Body of pancreas (tissue), 4 donors: ENCODE measurements at places on chromosomes 12 and 14.

DNA sequence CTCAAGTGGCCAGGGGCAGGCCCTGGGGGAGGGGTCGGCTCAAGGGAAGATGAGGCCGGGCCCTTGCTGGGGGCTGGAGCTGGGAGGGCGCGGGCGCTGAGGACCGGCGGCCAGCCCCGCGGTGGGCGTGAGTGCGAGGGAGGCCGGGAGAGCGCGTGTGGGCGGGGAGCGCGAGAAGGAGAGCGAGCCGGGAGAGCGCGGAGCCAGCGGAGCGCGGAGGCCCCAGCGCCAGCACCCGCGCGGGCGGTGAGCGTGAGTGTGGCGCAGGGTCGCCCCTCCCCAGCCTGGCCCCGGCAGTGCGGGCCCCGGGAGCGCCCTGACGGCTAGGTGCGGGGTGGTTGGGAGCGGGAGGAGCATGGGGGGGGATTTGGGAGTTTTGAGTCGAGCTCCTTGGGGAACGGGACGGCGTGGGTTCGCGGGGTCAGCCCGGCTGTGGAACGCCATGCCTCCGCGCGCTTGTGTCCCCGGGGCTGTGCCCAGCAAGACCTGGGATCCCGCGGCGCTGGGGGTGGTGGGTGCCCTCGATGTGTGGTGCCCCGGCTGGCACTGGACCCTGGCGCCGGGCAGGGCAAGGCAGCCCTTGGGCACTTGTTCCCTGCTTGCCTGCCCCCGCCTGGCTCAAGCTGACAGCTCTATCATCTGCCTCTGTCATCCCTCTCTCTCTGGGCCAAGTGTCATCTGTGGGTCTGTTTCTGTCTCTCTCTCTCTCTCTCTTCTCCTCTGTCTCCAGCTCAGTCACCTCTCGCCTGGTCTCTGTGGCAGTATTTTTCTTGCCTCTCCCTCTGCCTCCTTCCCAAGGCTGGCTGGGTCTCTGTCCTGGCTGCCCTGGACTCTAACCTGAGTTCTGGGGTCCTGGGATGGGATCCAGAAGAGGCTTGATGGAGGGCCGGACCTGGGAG lies at the start of gene LBHD2:
TSS of gene LBHD2 (plus strand) at position 190 of the 899 bp plus-strand sequence. CDS start 1,803 bp downstream, outside the sequence.
- no peak for DNase-seq

GRCh38 chr14:64671591-64671990 lies 32.6 kb upstream of the PLEKHG3 start:
- no peak for DNase-seq

GRCh38 chr12:59847127-59847526 lies 251.3 kb downstream of the SLC16A7 start:
- no peak for DNase-seq

- no peak for DNase-seq
These were observed 43.9 kb downstream of the BHLHE41 start for GRCh38 chr12:26080911-26081310.

DNA sequence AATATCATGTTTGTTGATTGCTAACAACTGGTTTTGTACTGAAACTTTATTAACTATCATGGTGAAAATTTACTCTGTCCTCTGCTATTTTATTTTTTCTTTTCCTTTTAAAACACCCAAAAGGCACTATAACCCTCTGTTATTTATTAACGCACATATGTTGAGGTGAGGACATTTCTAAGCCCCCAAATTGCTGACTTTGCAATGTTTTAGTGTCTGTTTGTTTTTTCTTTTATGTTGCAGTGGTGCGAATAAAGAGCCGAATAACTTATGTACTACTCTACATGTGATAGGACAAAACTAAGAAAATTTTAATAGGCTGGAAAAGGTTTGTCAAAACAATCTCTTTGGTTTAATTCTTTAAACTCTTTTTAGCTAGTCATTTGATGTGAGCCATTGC lies 24.5 kb upstream of the PAWR start:
- no peak for DNase-seq

DNA sequence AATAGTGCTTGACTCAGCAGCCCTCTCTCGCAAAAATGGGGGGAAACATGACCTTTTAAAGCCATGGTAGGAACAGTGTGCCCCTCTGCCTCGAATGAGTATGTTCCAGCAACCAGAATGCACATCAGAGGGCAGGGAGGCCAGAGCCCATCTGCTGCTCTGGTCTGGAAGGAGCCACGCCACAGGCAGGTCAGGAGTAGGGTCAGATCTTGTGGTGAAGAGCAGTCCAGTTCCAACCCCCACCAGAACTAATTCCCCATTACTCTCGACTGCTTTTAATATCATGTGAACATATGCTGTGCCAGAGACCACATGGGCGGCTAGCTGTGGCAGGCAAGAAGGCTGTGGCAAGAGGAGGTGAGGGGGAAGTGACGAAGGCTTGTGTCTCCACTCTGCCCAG lies 34.6 kb upstream of the TMX1 start:
- DNase-seq = no peak

- no peak for DNase-seq
These were observed 5.6 kb downstream of the MYH6 start for GRCh38 chr14:23402296-23403138.

GRCh38 chr14:50542941-50543418 lies 10.6 kb upstream of the MAP4K5 start:
- DNase-seq = peak; percentile 55

- peak; percentile 38 for DNase-seq
These were observed 155.4 kb downstream of the DIO2 start for GRCh38 chr14:80055667-80056496.

GRCh38 chr14:89000007-89000942 lies 175.8 kb downstream of the TTC8 start:
- peak; percentile 16 for DNase-seq

DNA sequence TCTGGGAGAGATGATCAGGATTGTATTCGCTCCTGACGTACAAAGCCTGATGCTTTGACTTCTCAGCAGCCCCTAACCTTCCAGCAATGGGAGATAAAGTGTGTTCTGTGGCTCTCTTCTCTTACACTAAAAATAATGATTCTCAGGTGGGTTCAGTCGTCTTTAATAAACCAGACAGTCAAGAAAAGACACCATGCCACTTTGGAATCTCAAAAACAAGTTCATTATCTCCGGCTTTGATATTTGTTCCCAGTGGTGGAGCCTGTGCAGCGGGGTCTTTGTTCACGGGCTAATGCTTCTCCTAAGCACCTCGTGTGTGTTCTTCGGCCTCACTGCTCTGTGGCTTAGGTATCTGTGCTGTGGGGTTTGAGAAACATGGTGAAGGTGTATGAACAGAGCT lies 1.6 kb downstream of the ACVR1B start:
- DNase-seq = no peak

DNA sequence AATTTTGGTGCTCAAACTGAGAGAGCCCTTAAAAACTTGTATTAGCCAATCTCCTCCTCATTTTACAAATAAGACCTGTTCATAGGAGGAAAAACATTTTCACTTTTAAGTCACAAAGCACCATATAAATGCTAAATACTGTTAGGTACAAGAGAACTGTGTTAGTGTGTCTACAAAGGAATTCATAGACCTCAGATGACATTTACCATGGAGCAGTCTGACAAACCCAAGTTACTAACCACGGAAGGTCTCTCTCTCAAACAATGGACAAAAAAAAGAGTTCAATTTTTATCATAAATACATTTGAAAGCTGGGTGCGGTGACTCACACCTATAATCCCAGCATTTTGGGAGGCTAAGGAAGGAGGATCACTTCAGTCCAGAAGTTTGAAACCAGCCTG lies 10.0 kb downstream of the SBNO1 start:
- DNase-seq = no peak

- no peak for DNase-seq
These were observed 97.0 kb downstream of the PELI2 start for GRCh38 chr14:56215180-56215579.

GRCh38 chr14:69766984-69767368 lies at the start of gene SRSF5:
Gene SRSF5, plus strand, starts transcription at chr14:69767142. Its CDS starts 1,015 bp downstream, at chr14:69768157.
- DNase-seq = peak; percentile 97

DNA sequence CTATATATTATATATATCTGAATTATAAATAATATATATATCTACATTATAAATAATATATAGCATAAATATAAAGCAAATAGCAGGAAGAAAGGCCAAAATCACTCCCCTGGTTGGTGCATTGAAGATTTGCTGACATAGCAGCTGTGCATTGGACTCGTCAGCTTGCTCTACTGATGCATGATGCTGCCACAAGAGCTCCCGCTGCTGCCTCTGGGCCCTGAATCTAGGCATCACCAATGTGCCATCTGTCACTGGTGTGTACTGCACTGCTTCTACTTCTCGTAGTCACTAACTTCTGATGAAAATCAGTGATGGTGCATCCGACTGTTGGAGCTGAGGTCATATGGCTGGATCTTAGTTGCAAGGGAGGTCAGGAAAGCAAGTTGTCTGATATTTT lies 205.0 kb downstream of the ADAMTS20 start:
- no peak for DNase-seq

GRCh38 chr12:129103231-129103630 lies 250.0 kb downstream of the GLT1D1 start:
- DNase-seq = no peak

GRCh38 chr12:11886339-11886738 lies 184.4 kb upstream of the BCL2L14 start:
- no peak for DNase-seq

DNA sequence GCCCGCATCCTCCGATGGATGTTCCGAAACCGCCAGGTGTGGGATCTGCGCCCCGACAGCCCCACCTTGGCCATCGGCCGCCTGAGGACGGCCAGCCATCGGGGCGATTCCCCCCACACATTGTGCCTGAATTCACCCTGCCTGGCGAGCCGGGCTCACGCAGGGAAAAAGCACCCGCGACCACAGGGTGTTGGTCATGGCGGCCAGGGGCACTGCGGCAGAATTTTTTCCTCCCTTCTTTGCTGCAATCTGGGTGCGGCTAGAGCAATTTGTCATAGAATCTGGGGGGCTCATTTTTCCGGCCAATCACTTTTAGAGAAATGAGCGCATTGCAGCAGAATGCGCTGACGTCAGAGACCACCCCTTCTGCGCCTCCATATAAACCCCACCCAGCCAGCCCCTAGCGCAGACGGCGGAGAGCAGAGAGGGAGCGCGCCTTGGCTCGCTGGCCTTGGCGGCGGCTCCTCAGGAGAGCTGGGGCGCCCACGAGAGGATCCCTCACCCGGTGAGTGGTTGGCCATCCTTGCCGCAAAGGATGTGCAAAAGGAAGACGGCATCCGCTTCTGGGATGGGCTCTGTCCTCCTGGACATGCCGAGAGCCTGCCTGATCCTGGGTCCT lies at the start of gene MEG3:
TSS of gene MEG3 (plus strand) at position 406 of the 619 bp plus-strand sequence.
- peak; percentile 59 for DNase-seq

DNA sequence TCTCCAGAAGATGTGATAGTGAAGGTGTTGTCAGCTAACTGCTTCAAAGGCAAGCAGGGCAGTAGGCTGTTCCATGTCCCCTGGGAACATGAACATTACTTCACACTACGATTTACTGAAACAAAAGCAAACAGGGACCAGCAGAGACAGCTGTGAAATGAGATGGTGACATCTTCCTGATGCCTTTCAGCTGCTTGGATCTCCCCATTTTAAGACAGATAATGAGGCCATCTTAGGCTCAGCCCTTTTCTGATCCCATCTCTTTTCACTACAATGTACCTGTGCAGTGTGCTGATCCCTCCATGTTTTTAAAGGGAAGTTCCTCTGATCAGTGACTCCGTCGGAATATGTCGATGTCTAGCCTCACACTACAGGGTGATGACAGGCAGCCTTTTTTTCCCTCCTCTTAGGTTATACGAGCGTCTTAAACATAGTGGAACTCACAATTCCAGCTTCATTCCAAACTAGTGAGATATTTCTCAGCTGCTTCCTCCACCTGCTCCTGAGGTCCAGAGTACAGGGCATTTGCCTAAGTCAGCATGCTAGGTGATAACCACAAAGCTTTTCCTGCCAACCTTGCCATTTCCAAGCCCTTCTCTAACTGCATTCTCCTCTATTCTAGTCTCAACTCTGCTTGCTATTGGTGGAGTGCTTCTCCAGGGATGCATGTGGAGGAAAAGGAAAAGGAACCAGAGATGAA lies 87.6 kb upstream of the EGLN3 start:
- DNase-seq = no peak

DNA sequence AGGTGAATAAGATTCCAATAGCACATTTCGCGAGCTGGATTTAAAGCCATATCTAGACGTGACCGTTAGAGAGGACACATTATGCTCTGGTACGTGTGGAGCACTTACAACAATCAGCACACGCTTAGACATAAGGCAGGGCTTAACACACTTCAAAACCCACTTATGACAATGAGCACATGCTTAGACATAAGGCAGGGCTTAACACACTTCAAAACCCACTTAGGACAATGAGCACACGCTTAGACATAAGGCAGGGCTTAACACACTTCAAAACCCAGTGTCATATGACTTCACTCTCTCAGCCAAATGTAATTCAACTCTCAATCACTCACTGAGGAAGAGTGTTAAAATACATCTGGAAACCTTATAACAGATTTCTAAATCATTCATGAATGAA lies 11.2 kb upstream of the PLD4 start:
- no peak for DNase-seq

DNA sequence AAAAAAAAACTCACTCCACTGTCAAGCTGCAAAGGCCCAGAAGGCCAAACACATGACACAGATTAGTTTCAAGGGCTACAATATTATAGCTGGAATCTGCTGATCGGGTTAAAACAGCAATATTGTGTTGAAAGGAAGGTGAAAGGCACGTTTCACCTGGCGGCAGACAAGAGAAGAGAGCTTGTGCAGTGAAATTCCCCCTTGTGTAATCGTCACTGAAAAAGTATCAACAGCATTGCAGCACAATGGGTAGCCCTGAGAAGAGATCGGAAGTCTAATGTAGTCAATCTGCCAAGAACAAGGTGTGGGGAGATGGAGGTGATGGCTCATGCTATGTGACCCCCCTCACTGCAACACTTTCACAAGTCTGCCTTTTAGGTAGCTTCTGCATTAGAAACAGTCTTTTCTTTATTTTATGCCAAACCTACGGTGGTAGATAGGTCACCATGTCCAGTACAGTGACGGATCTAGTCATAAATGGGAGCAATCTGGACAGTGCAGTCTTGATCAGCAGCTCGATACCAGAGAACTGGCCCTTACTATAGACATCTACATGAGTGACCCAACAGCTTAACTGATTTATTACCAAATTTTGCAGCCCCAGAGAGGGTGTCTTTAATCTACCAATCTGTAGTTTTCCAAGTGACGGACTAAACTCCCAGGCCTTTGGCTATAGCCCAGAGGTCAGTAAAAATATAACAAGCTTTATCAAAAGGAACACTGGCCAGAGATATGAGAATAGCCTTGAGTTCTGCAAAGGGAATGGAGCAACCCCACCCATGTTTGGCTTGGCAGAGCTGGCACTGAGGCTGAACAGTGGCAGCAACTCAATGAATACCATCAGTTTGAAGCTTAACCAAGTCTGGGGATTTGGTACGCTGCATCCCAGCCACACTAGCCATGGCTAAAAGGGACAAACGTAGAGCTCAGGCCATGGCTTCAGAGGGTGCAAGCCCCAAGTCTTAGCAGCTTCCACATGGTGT lies 35.4 kb downstream of the SPTSSA start:
- DNase-seq = peak; percentile 37

GRCh38 chr14:100193417-100194357 lies 34.2 kb upstream of the DEGS2 start:
- DNase-seq = peak; percentile 22

GRCh38 chr14:97796511-97796910 lies 999.3 kb downstream of the VRK1 start:
- no peak for DNase-seq
